ENCODE measurements at places on chromosomes 4 and X.

DNA sequence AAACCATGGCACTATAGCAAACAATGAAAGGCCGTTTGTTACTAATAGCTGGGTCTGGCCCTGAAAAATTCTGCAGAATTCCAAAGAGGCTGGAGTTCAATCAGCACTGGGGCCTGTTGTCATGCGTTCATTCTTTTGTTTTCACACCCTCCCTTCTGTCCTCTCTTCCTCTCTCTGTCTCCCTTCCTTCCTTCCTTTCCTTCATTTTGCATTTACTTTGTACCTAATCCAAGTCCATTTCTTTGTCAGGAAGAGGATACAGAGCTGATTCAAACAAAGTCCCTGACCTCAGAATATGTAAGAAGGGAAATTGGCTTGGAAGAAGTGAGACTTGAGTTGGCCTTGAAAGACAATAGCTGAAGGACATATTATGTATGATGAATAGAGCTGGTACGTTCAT, 119.6 kb upstream of the LDB2 start:
- no peak for DNase-seq
- no peaks in the 10 kb centered on the region for H3K4me1 ChIP-seq
- H3K27ac ChIP-seq, result no peak overlapping the region
- H3K36me3 ChIP-seq, result no peaks in the 10 kb centered on the region
- H3K4me3 ChIP-seq, result no peak overlapping the region

DNA sequence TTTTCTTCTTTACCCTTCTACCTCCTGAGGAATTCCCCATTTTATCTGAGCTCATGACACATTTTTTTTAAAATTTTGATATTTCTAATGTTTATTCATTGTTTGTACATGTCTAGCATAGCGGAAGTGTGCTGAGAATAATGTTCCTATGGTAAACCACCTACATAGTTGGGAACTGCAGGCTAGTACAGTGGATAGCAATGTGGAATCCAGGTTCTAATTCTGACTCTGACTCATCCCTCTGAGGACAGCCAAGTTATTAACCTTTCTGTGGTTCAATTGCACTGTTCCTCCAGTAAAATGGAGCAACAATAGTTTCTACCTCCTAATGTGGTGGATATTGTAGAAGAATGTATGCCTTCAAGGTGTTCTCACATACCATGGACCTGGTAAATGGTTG, 20.6 kb upstream of the APELA start:
- H3K4me3 ChIP-seq, result no peak overlapping the region
- H3K27ac ChIP-seq, result no peak overlapping the region
- H3K36me3 ChIP-seq, result no peaks in the 10 kb centered on the region
- H3K4me1 ChIP-seq, result no peaks in the 10 kb centered on the region

DNA sequence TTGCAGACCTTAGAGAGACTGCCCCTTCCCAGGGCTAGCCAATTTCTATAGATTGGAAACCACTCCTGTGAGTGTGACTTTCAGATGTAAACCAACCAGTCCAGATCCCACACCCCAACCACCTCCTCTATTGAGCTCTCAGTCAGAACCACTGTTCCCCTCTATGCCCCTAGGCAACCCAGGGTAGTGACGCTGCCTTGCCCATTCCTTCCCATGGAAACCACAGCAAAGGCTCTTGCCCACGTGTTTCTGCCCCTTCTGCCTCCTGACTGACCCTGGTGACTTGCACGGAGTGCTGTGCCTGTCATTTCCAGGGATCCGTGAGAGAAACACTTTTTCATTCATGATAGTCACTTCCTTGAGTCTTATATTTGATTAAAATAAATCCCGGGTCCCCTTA, 32.4 kb downstream of the CYTL1 start:
- no peak overlapping the region for H3K27ac ChIP-seq
- H3K4me3 ChIP-seq, result no peak overlapping the region
- no peak for DNase-seq
- H3K4me1 ChIP-seq, result peaks cover 10% of the 10 kb centered on the region

GRCh38 chrX:154368630-154369448, 5.6 kb downstream of the FLNA start:
- DNase-seq, result peak; percentile 84
- peak overlapping the region; percentile 78 for H3K4me3 ChIP-seq
- H3K36me3 ChIP-seq, result peaks cover 59% of the 10 kb centered on the region
- H3K27me3 ChIP-seq, result no peaks in the 10 kb centered on the region

DNA sequence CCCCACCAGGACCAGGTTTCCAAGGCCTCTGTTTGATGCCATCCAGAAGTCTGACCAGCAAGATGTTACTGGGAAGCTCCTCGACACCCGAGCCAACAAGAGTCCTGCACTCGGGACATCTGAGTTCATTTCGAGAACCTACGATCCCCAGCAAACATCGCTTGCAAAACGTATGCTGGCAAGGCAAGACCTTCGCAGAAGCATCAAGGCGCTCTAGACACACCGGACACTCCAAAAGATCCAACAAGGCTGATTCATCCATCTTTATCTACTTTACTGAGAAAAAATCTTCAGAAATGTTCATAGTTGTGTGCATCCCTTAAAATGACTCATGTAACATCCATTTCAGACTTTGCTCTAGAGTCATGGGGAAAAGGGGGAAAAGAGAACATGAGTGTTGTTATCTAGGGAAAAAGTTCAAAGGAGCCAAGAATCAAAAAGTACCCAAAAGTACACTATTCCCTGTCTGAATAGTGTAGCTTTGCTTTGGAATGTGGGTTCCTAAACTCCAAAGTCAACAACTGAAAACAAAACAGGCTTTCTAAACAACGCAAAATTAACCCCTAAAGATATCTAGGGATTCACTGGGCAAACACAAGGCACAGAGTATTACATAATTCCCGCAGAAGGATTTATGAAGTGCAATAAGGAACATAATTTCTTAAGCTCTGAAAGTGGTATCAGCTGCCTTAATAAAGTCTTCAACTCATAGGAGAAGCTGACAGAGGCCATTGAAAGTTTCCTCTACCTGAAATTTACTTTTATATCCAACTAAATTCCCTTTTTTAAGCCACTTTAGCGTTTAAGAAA, 1.6 kb downstream of the SH3RF1 start:
- H3K27me3 ChIP-seq, result no peaks in the 10 kb centered on the region
- peak overlapping the region; percentile 91 for H3K27ac ChIP-seq
- H3K4me1 ChIP-seq, result no peaks in the 10 kb centered on the region
- no peaks in the 10 kb centered on the region for H3K36me3 ChIP-seq
- H3K4me3 ChIP-seq, result peak overlapping the region; percentile 70
- DNase-seq, result no peak

GRCh38 chr4:122764821-122765215, 32.3 kb downstream of the BBS12 start:
- H3K4me1 ChIP-seq, result peaks cover 3% of the 10 kb centered on the region
- no peak for DNase-seq
- H3K4me3 ChIP-seq, result no peak overlapping the region

- H3K27ac ChIP-seq, result peak overlapping the region; percentile 43
- H3K4me3 ChIP-seq, result no peak overlapping the region
- no peaks in the 10 kb centered on the region for H3K36me3 ChIP-seq
- no peak for DNase-seq
Measured at GRCh38 chr4:76984127-76984526, 34.6 kb downstream of the SEPTIN11 start.

DNA sequence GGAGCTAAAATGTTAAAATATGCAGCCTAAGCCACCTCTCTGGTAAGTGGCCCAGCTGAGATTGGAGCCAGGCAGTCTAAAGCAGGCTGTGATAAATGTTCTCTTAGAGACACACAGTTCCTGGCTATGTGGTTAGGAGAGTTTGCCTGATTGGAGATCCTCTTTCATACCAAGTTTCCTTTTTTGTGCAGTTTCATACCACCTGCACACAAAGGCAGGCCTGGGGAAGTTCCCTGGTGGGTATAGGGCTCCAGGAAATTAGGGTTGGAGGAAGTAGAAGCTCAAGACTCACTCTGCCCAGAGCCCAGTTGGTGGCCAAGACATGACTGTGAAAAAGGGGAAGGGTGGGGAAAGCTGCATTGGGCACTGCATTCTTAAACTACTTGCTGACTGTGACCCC, 16.9 kb downstream of the CYBB start:
- no peaks in the 10 kb centered on the region for H3K4me1 ChIP-seq
- no peaks in the 10 kb centered on the region for H3K27me3 ChIP-seq
- no peaks in the 10 kb centered on the region for H3K36me3 ChIP-seq
- H3K4me3 ChIP-seq, result no peak overlapping the region
- H3K27ac ChIP-seq, result no peak overlapping the region

DNA sequence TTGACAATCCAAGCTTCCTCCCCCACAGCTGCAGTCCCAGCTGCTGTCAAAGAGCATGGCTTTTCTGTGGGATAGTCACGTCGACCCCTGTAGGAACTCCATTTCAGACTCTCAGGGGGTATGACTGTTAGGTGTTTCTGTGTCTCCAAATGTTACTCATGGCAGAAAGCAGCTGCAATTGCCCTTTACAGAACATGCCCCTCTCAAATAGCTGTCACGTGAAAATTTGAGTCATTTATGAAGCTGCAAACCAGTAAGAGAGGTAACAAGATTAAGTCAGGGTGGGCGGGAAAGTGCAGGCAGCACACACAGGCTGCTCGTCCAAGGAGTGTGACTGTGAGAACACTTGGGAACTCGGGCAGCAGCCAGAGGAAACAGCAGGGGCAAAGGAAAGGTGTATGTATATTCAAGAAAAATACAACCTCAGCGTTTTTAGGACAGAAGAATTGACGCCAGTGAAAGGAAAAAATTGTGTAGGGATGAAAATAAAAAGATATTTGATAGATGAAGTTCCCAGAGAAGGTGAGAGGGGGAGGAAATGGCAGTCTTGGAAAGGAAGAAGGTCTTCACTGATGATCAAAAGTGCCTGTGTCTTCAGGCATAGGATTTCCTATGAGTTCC, 66.5 kb upstream of the TMEM184C start:
- no peak overlapping the region for H3K4me3 ChIP-seq
- H3K36me3 ChIP-seq, result no peaks in the 10 kb centered on the region

GRCh38 chrX:130260316-130260715, 8.4 kb downstream of the ZNF280C start:
- no peaks in the 10 kb centered on the region for H3K27me3 ChIP-seq
- H3K27ac ChIP-seq, result no peak overlapping the region
- no peak overlapping the region for H3K4me3 ChIP-seq

DNA sequence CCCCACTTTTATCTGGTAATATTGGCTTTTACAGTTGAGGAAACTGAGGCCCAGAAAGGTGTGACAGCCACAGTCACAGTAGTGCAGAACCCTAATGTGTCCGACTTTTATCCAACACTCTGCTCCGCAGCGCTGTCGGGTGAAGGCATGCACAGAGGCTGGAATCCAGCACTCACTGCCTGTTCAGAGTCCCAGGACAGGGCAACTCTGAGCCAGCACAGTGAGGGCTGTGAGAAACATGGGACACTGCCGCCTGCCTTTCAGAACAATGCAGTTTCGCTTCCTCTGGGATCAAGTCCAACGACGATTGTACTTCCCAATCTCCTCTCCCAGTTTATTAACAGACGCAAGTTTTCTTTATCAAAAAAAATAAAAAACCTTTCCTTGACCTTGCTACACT, 41.9 kb upstream of the PDGFRA start:
- no peak overlapping the region for H3K4me3 ChIP-seq
- DNase-seq, result no peak
- no peaks in the 10 kb centered on the region for H3K36me3 ChIP-seq
- no peaks in the 10 kb centered on the region for H3K4me1 ChIP-seq
- no peaks in the 10 kb centered on the region for H3K27me3 ChIP-seq

DNA sequence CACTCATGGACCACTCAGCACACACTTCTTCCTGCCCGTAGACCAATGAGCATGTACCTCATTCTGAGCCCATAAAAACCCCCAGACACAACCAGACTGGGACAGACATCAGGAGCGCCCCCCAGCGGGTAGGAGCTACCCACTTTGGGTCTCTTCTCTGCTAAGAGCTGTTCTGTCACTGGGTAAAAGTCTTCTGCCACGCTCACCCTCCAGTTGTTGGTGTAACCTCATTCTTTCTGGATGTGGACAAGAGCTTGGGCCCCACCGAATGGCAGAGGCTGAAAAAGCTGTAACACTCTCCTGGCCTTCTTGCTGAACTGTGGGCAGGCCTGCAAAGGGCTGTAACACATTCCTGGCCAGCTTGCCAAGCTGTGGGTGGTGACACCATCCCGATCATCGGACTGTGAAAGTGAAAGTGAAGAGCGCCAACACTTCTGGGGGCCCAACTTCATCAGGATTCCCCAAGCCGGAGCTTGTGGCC, 137.6 kb downstream of the TECRL start:
- no peaks in the 10 kb centered on the region for H3K27me3 ChIP-seq
- H3K27ac ChIP-seq, result no peak overlapping the region
- no peak overlapping the region for H3K4me3 ChIP-seq
- no peaks in the 10 kb centered on the region for H3K36me3 ChIP-seq
- H3K4me1 ChIP-seq, result no peaks in the 10 kb centered on the region

GRCh38 chr4:76993787-76994641, 44.5 kb downstream of the SEPTIN11 start:
- no peak for DNase-seq
- H3K4me1 ChIP-seq, result no peaks in the 10 kb centered on the region
- H3K27me3 ChIP-seq, result no peaks in the 10 kb centered on the region
- H3K36me3 ChIP-seq, result peaks cover 22% of the 10 kb centered on the region
- no peak overlapping the region for H3K27ac ChIP-seq

GRCh38 chr4:38500433-38500832, 163.6 kb upstream of the KLF3 start:
- H3K4me3 ChIP-seq, result no peak overlapping the region
- H3K27ac ChIP-seq, result no peak overlapping the region
- no peaks in the 10 kb centered on the region for H3K4me1 ChIP-seq
- no peaks in the 10 kb centered on the region for H3K27me3 ChIP-seq
- DNase-seq, result no peak

- H3K27ac ChIP-seq, result no peak overlapping the region
- no peak overlapping the region for H3K4me3 ChIP-seq
- no peaks in the 10 kb centered on the region for H3K4me1 ChIP-seq
Measured at GRCh38 chrX:53476371-53476770, 42.2 kb upstream of the HSD17B10 start.

- H3K27me3 ChIP-seq, result no peaks in the 10 kb centered on the region
- H3K27ac ChIP-seq, result no peak overlapping the region
- no peak overlapping the region for H3K4me3 ChIP-seq
- no peaks in the 10 kb centered on the region for H3K4me1 ChIP-seq
Measured at GRCh38 chr4:120266602-120267001, 200.0 kb upstream of the MAD2L1 start.

- H3K27ac ChIP-seq, result no peak overlapping the region
- H3K36me3 ChIP-seq, result no peaks in the 10 kb centered on the region
- H3K27me3 ChIP-seq, result no peaks in the 10 kb centered on the region
- no peak overlapping the region for H3K4me3 ChIP-seq
Measured at GRCh38 chr4:141530627-141531026, 105.8 kb upstream of the IL15 start.
